T follicular helper cell (primary cell): ENCODE measurements at places on chromosomes 5 and 9.

GRCh38 chr5:87398981-87399614, 13.6 kb downstream of the CCNH start:
- no peak for DNase-seq

GRCh38 chr5:150064681-150065220, 21.6 kb downstream of the CSF1R start:
- DNase-seq: no peak

DNA sequence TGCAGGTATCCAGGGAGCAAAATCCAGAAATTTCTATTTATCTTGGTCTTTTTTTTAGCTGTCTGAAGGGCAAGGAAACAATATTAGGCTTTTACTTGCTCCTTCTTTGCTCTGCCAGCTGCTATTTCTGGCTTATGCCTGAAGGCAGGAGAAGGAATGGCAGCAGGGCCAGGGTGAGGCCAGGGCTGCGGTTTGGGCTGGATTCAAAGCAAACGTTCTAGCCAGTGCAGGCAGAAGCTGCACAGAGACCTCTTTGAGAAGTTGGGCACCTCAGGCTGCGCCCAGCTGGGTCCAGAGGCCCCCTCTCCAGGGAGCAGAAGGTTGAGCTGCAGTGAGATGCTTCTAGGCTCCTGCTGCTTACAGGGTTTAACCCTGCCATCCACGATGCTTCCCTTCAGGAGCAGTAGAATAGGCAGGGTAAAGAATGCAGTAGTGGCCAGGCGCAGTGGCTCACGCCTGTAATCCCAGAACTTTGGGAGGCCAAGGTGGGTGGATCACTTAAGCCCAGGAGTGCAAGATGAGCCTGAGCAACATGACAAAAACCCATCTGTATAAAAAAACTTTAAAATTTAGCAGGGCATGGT, 201.2 kb downstream of the ADCY2 start:
- no peak for DNase-seq

DNA sequence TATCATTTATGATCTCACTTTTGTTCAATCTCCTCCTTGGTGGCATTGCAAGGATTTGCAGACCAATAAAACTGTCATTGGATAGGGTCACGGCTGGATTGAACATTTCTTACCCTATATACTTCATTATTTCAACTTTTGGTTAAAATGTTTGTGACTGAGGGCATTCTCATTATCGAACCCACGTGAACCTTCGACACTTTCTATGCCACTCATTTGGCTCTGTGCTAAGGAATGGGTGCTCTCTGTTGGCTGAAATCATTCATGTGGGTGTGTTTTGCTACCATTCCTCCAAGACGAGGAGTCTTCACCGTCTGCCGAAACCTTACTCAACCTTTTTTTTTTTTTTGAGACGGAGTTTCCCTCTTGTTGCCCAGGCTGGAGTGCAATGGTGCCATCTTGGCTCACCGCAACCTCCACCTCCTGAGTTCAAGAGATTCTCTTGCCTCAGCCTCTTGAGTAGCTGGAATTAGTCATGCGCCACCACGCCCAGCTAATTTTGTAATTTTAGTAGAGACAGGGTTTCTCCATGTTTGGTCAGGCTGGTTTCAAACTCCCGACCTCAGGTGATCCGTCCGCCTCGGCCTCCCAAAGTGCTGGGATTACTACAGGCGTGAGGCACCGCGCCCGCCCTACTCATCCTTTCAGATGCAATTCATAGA, 62.5 kb downstream of the CSNK1A1 start:
- no peak for DNase-seq

DNA sequence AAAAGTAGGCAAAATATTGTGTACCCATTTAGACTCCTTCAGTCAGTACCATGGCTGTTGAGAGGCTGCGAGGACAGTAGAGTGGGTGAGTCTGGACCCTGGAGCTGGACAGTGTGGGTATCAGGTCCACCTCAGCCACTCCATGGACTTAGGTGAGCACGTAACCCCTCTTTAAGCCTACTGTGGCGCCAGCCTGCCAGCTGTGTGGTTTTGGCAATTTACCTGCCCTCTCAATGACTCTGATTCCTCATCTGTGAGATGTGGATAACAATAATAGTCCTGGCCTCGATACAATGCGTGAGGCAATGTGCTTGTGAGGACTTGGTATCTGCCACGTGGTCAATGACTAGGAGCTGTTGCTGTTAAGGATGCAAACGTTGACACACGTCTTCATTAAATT, 17.9 kb downstream of the SLC1A3 start:
- no peak for DNase-seq

- no peak for DNase-seq
Observed at GRCh38 chr9:105054491-105054890, 126.5 kb upstream of the ABCA1 start.

GRCh38 chr5:81317536-81317935, 16.1 kb downstream of the ZCCHC9 start:
- DNase-seq: no peak

GRCh38 chr5:15105799-15106393, 234.3 kb upstream of the ANKH start:
- no peak for DNase-seq

DNA sequence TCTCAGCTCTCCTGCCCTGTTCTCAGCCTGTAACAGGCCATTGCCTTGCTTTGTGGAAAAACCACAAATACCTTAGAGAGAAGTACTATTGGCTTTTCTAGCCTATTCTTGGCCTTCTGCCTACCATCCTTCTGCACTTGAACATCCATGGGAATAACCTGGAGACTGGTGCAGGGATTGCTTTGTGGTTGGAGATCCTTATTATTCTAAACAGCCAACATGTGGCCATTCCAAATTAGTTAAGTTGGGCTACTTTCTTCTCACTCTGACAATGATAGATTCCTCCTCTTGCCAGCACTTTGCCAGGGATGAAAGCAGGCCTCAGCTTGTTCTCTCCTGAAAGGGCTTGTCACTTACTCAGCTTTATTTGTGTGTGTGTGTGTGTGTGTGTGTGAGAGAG, 240.4 kb downstream of the GLIS3 start:
- DNase-seq: no peak

DNA sequence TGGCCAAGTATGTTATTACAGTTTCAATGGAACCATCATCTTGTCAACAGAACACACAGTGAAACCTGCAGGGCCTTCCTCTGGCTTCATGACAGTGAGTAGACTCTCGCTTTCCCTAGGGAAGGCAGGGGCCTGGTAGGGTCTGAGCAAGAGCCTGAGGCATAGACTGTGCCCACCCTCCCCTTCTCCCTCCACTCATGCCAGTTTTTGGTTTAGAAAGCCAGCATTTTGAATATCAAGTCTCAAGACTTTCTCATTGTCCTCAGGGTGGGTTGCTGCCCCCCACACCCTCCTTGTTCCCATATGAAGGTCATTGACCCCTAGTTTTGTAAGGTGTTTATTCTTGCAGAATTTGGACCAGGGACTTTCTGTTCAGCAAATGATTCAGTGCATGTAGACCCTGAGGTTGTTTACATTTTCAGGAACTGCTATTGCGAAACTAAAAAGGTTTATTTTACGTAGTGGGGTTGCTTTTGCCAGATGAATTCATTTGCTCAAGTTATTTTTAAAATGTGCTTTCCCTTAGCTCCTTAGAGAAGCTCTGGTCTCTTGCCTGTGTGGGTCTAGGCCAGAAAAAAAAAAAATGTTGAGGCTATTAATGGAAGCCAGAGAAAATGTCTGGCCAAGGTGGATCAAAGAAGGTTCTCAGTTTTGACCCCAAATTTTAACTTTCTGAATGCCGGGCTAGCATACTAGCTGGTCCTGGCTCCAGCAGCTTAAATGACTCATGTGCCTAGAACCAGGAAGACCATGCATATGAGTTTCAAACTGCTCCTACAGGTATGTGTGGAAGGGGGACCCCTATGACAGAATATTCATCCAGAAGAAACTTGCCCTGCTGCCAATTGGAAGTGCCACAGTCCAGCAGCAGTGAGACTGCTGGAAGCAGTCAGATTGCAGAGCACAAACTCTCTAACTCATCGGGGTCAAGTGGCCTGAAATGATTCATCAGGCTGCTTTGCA, 10.1 kb upstream of the MOB3B start:
- DNase-seq: no peak

- no peak for DNase-seq
Observed at GRCh38 chr5:57172466-57173318, 1.2 kb upstream of the GPBP1 start.

DNA sequence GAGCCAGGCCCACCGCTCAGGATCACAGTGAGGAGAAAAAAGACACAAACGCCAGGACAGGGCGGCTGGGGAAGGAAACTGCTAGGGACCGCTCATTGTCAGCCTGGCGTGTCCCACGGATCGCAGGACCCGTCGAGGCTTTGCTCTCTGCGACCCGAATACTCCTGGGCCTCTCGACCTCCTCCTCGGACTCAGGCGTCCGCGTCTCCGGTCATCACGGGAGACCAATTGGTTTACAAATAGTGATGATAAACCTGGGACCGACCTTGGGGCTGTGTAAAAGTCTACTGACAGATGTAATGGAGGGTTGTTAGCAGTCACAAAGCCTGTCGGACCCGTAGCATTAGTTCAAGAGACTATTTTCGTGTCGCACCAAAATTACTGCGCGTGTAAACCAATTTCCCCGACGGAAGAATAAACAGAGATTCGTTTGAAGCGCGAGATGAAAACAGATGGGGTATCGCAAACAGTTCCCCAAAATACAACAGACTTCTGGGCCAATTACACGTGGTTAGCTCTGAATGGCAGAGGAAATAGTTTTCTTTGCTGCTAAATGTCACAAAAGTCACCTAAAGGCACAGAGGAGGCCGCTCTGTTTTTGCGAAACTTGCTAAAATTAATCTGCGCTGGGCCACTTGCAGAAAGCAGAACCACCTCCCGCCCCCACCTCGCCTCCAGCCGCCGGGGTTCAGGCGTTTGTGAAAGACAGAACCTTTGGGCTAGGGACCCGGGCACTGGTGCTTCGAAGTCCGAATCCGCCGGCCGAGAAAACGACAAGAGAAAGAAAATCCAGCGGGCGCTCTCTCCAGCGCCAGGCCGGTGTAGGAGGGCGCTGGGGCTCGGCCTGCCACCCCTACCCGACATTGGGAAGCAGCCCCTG, 67.6 kb downstream of the FOXD1 start:
- no peak for DNase-seq
